ENCODE measurements at places on chromosomes 2 and 18.
A peak's percentile ranks its signal among the peaks of the same experiment; 100 is the strongest.

DNA sequence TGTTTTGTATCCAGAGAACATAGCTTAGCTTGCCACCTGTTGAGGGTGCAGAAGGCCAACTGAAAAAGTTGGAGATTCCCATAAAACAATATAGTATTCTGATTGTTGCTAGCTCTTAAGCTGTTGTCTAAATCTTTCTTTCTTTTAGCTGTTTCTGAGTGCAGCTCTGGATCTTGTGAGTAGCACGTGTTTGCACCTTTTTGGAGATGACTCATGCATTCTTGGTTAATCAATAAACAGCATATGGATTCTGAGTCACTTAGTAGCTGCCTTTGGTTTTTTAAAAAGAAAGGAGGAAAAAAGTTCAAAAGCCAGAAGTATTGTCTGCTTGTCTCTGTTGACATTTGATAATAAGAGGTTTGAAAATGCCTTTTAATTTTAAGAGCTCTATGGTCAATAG lies 483.0 kb upstream of the FSIP2 start:
- DNase-seq = no peak

GRCh38 chr18:7901657-7902056 lies 334.5 kb downstream of the PTPRM start:
- DNase-seq = no peak

DNA sequence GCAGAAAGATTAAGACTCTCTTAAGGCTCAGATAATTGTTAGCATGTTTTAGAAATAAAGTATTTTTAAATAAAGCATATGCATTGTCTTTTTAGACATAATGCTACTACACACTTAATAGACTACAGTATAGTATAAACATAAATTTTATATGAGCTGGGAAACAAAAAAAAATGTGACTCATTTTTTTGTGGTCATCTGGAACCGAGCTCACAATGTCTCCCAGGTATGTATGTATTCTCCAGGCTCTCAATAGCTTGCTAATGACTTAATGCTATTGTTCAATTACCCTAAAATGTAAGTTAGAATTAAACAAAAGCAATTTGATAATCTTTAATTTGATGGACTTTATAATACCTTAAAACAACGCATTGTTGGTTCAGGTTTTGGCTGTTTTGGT lies 167.2 kb downstream of the NUP35 start:
- DNase-seq = no peak

GRCh38 chr2:64767670-64768468 lies 114.2 kb upstream of the SERTAD2 start:
- DNase-seq = peak; percentile 36

GRCh38 chr18:47795434-47795814 lies 135.0 kb downstream of the SMAD2 start:
- DNase-seq = no peak

DNA sequence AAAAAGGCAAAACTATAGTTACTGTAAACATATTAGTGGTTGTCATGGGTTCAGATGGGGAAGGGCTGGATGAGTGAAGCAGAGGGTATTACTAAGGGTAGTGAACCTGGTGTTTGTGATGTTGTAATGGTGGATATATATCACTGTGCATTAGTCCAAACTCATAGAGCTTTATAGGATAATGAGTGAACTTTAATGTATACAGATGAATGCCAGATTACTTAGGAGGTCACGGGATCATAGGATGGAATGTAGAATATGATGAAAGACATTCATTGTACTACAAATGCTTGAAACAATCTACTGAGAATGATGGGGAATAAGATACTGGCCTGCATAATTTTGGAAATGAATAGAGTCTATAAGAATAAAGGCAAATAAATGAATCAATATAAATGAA lies 226.7 kb upstream of the ZNF804A start:
- DNase-seq = no peak

- DNase-seq = no peak
Observed at GRCh38 chr2:20855456-20855855, 32.6 kb upstream of the LDAH start.

DNA sequence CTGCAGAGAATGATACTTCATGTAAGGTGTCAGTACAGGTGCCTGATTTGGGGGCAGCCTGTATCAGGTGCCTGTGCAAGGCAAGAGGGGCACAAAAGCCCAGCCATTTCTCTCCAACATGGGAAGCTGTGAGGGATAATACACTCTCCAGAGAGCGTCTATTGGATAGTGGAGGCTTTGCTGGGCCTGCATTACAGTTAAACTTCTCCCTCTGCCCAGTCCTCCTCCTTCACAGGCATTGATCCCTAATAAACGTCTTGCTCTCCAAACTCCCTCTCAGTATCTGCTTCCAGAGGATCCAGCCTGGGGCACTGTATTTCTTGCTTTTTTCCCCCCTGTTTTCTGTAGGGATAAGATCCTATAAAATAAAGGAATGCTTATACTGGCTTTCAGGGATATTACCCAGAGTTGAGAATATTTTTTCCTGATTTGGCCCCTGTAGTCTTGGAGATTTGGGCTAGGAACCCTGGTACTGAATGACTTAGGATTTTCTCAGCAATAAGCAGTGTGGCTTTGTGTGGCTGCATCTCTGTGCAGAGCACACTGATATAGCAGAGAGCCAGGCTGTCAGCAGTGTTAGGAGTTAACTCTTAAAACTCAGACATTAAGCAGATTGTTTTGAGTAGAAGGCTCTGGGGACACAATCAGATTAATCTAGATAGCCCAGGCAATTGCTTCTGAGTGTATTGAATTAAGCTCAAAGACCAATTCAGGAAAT lies 330.6 kb downstream of the CYRIA start:
- no peak for DNase-seq

GRCh38 chr2:63440612-63441011 lies 147.7 kb downstream of the WDPCP start:
- no peak for DNase-seq

- DNase-seq = no peak
Observed at GRCh38 chr2:73075477-73076373, 4.2 kb upstream of the SFXN5 start.

DNA sequence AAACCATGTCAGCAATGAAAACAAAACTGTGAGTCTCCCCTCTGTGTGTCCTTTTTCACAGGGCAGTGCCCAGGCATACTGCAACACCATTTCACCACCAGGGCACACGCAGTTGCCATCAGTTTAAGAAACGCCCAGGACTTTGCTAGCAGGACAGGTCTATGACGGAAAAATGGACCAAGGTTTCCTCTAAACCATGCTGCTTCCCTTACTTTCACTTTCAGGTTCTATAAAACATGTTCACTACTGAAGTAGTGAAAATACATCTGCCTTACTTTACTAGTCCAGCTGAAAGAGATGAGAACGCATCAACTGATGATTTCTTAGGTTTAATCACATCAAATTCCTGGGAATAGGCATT lies 110.5 kb downstream of the TCF4 start:
- DNase-seq = no peak

DNA sequence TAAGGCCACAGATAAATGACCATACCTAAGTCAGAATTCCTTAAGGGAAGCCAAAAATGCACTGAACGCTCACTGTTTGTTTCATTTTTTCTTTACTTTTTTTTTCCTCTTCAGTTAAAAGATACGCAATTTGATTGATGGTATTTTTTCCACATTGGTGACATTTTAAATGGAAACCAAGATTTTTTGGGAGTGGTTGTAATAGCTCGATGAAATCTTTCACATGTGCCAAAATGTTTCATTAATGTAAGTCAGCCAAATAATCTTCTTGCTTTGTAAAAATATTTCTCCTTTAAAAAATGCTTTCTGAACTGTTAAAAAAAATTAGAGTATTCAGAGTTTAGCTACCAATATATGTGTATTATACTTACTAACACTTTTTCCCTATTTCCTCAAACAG lies 339.8 kb downstream of the ZEB2 start:
- DNase-seq = no peak

DNA sequence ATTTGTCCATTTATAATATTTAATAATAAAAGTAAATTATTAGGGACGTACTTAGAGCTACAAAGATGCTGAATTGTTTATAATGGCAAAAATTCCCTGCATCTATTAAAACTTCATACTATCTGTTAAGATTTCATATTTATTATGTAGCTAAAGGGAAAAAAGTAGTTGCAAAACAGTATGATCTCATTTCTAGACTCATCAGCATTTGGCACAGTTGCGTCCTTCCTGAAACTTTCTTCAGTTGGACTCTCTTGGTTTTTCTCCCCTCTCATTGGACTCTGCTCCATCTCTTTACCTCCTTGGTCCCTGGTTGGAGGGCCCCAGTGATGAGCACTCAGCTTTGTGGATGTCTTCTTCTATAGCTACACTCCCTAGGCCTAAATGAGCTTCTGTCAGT lies 99.6 kb downstream of the TMEM247 start:
- no peak for DNase-seq
